Keratinocyte (primary cell): ENCODE measurements at places on chromosomes 1 and 21.

DNA sequence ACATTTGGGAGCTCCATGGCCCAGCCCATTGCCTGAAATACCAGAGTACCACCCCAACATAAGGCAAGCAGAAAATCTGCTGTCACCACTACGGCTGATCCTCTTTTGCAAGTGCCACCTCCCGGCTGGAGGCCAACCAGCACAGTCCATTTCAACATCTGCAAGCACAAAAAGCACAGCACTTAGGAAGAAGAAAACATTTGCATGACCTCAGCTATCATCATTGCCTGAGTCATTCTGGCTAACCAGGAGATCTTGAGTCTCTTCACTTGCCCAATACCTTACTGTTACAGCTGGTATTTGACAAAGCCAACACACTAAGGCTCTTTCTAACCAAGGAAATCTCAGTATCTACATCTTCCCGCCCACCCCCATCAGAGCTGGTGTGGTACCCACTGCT is 55.9 kb downstream of the NEK7 start:
- no peak for DNase-seq

DNA sequence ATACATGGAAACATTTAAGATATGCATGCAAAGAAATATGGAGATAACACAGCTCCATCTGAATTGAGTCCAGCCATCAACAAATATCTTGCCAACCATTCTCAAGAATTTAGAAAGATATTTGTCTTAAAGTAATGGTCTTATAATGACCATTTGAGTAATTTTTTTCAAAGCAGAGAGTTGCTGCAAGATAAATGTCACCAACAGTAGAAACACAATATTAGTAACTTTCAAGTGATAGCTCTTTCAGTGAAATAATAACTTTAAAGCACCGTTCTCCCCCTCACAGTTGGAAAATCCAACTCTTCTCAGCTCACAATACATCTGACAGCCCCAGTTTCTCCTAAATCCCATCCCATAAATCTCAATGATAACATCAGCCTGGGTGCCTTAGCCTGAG is 481.0 kb upstream of the ADAMTS5 start:
- no peak for DNase-seq

- no peak for DNase-seq
Observed at GRCh38 chr1:223142269-223142668, 779 bp downstream of the TLR5 start.

GRCh38 chr1:186887203-186887602 is 58.5 kb downstream of the PLA2G4A start:
- DNase-seq, result no peak
